ENCODE measurements at places on chromosomes 12 and 14.

DNA sequence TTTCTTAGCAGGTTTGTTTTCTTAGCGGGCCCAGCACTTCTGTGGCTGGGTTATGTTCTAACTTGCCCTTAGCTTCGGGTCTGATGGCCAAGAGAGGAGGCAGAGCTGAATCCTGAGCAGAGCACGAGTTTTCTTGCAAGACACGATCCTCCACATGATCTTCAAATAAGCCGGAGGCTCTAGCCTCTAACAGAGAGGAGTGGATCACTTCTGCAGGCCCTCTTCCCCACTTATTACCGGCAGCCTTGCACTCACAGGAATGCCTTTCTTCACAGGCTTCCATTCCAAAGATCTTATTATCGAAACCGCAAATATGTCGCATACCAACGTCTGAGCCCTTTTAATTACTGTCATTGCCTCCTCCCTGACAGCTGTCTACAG is 79.5 kb downstream of the SINHCAF start:
- no peak for DNase-seq

DNA sequence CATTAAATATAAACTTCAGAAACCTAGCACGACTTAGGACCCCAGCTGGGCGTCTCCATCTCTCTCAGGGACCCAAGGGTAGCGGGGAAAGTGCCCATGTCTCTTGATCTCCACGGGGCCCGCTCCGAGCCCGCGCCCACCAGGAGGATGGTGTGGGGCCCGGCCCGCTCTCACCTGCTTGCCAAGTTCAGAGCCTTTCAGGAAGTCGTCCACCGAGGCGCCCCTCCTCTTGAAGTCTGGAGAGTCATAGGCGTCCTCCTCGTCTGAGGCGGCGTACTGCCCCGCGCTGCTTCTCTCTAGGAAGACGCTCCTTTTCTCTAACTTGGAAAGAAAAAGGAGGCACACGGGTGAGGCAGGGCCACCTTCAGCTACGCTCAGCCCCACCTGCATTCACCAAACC is 96.9 kb downstream of the PIWIL1 start:
- no peak for DNase-seq

GRCh38 chr14:85620947-85621346 is 91.0 kb downstream of the FLRT2 start:
- no peak for DNase-seq

DNA sequence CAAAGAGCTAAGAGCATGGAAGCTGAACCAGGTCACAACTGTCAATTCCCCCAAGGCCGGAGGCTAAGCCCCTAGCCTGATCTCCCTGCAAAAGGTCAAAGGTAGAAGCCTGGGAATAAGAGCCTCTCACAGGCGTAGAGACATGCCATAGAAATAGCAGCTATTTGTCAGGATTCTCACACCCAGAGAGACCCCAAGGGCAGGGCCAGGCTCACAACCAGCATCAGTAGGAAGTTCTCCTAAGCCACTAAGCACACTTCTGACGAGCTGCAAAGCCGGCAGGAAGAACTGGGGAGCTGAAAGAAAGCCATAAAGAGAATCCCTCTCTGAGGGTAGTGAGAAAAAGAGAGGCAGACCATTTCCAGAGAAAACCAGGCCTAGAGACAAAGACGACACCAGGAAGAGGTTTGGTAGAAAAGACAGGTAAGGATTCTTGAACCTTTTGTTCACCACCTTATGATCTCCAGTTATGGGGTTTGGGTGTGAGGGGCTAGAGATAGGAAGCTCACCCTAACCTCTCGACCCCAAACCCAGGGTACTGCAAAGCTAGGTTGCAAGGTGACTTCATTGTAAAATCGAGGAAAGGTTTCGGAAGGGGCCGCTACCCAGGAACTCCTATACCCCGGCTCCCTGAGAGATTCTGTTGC is 1.0 kb downstream of the SMARCC2 start:
- no peak for DNase-seq

DNA sequence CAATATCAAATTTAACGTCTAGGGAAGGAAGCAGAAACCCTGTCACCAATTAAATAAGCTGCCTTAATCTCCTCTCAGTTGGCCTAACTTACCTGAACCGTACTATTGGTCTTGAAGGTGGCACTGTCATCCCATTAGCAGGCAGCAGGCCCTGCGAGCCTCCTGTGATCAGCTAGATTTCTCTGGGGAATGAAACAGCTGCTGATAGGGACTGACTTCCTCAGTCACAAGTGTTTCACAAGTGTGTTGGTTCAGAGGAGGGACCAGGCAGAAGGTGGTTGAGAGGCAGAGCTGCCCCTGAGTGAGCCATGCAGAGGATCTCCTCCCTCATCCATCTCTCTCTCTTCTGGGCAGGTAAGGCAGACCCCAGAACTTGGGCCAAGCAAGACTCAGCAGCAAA is 166.8 kb downstream of the DAD1 start:
- no peak for DNase-seq

GRCh38 chr12:41920355-41920754 is 224.3 kb downstream of the GXYLT1 start:
- no peak for DNase-seq

- DNase-seq: no peak
Observed at GRCh38 chr12:81022531-81022930, 55.3 kb upstream of the ACSS3 start.

DNA sequence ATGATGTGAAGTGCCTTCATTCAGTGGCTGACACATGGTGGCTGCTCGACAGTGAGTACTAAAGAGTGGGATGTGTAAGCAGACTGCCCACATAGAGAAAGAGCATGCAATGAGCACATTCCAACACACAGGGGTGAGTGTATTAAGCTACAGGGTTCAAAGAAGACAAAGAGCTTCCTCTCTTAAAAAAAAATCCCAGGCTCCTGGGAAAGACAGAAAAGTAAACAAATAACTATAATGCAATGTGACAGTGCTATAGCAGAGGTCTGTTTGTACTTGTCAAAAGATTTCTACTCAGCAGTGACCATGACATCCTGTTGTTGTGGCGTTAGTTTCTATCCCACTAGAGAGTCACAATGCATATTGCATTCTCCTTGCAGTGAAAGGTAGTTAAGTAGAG is 12.4 kb upstream of the PCNX1 start:
- DNase-seq: no peak

DNA sequence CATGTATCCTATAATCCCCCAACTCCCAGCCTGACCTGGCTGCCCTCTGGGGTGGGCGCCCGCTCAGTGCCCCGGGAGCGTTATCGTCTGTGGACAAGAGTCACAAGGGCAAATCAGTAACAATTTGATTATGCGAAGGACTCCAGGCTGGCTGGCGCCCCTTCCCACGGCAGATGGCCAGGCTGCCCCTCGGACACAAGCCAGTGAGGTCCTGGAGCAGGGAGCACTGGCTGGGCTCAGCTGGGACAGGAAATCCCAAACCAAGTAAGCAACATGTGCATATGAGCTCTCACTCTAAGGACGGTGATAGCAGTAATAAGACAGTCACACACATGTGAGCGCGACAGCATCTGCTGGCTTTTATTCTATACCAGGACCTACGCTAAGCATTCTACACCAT is 59.3 kb upstream of the FAM222A start:
- no peak for DNase-seq

GRCh38 chr12:25017336-25017735 is 68.4 kb upstream of the BCAT1 start:
- DNase-seq: no peak

- no peak for DNase-seq
Observed at GRCh38 chr14:65229748-65230728, 127.7 kb upstream of the MAX start.

DNA sequence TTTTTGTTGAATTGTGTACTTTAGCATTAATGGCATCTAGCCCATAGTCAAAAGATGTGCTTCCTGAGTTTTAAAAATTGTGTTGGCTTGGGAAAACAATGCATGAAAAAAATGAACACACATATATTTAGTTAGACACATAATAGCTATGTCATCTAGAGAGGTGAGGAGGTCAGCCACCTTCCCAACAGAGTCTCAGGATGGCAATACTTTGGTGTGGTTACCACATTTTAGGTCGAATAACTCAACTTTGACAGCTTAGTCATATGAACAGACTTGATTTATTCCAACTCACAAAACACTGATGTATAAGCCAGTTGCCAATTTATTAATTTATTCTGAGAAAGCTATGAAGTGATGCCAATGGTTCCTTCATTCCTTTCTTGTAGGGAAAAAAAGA is 114.0 kb downstream of the ETNK1 start:
- no peak for DNase-seq

DNA sequence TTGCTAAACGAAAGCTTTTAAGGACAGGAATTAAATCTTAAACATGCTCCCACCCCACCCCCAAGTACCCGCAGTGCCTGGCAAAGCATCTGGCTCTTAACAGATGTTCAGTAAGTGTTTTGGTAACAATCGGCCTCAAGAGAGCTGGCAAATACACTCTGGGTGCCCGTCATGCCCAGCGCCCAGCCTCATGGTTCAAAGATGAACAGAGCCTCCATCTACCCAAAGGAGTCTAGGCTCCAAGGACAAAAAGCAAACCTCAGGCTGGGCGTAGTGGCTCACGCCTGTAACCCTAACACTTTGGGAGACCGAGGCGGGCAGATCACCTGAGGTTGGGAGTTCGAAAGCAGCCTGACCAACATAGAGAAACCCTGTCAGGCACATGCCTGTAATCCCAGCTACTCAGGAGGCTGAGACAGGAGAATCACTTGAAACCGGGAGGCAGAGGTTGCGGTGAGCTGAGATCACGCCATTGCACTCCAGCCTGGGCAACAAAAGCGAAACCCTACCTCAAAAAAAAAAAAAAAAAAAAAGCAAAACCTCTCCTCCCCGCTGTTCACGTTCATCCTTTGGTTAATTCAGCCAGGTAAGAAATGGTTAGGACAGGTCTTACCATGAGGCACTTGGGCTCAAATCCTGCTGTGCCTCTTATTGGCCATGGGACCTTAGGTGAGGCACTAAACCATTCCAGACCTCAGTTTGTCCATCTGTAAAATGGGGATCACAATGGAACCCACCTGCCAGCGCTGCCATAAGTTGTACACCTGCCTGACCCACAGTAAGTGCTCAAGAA is 151.3 kb downstream of the BCL11B start:
- DNase-seq: no peak

- DNase-seq: no peak
Observed at GRCh38 chr12:102436867-102437266, 43.5 kb downstream of the IGF1 start.

Data from NK-92 treated with Interleukin-12 subunit alpha and Interleukin-12 subunit beta, amount 100 ng/mL, for 24 hours (cell line).